Breast epithelium (tissue), 4 donors: ENCODE measurements at places on chromosomes 2 and 18.

DNA sequence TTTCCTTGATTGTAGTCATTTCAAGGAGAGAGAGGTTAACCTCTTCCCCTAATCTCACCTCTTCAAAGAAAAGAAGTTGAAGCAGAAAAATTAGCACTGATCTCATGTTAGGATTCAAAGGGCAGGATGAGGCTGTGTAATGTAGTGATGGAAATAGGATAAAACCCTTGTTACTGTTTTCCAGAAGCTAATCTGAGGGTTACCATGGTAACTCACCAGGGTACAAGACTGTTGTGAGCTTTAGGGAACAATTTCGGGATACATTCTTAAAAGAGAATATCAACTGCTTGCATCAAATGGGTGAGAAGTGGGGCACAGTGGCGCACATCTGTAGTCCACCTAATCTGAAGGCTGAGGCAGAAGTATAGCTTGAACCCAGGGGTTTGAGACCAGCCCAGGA, 64.9 kb upstream of the SLC39A10 start:
- no peak for DNase-seq

- no peak for DNase-seq
These were observed 56.0 kb downstream of the TMEM247 start for GRCh38 chr2:46535360-46535759.

GRCh38 chr18:49723648-49724180, 89.6 kb downstream of the ACAA2 start:
- no peak for DNase-seq

DNA sequence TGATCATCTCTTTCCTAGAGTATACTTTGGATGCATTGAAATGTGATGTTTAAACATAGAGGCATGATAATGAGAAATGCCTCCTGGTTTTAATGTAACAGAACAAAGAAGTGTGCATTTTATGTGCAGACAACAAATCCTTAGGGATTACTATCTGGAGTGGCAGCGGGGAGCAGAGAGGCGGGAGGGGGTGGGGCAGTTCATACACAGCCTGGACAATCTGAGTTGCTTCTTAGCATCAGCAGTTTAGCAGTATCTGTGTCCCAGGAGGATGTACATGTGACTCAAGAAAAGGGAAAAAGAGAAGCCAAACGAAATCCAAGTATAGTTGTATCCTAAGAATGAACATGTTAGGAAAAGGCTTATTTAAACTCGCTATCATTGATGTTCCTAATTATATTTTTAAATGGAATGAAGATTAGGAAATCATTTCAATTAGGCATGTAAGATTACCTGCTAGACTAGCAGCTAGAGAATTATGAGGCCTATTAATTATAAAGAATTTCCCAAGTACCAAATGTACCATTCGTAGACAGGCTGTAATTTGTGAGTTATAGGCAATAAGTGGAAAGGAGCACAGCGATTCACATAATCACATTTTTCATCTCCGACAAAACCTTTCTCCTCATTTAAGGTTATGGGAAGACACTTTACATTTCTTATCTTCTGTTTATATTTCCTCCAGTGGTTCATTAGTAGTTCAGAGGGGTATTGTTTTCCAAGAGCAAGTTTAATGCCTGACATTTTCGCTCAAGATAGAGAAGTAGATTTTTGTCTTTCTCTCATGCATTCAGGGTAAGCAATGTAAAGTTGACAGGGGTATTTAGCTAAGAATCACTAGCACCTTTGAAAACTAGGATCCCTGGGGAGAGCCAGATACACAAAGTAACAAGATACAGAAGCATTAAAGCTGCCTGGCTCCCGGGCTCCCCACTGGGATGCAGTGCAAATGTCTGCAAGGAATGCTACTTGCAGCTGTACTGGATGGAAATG, 141.3 kb upstream of the NOSTRIN start:
- DNase-seq, result no peak

DNA sequence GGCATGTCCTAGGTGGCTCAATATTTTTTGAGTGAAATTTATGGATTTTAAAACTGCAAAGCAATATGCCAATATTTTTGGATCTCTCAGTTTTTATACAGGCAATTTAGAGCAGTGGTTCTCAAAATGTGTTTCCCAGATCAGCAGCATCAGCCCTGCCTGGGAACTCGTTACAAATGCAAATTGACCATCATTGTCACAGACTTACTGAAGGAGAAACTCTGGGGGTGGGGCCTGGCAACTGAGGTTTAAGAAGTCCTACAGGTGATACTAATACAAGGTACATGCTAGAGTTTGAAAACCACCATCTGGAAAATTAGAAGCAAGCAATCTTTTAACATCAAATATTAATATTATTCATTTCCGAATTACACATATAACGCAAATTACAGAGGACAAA, 215.6 kb upstream of the PID1 start:
- no peak for DNase-seq

- no peak for DNase-seq
These were observed 221.0 kb downstream of the ZNF407 start for GRCh38 chr18:74818516-74819175.

DNA sequence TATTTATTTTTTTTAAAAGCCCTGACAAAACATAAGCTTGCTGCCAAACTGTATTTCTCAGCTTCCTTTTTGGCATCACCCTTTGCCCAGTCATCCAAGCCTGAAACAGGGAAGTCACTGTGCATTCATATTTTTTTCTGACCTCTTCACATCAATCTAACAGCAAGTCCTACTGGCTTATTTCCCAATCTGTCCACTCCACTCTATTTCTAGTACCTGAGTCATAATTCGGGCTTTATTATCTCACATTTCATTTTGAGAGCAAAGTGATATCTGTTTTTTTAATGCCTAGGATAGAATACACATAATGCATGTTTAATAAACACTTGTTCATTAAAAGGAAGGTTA, 5.1 kb downstream of the HNMT start:
- no peak for DNase-seq

GRCh38 chr2:8440029-8440778, 241.7 kb upstream of the ID2 start:
- DNase-seq, result no peak

DNA sequence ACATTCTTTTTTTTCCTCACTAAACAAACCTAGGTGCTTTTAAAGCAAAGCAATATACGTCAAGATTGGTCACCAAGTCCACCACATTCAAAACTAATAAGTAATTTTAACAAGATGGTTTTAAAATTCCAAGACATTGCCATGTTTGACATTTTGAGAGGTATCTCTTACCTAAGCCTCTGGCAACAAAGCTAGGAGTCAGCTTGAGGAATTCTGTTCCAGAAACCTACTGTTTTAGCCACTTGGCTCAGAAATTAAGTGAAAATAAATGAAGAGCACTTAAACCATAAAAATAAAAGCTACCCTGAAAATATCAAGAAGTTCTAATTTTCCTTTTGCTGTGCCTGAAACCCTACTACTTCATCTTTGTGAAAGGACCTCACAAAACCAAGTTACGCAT, 30.0 kb upstream of the CHMP3 start:
- DNase-seq, result no peak

GRCh38 chr18:35688757-35689156, 107.2 kb downstream of the GALNT1 start:
- no peak for DNase-seq
